ENCODE measurements at places on chromosomes 13 and 19.

DNA sequence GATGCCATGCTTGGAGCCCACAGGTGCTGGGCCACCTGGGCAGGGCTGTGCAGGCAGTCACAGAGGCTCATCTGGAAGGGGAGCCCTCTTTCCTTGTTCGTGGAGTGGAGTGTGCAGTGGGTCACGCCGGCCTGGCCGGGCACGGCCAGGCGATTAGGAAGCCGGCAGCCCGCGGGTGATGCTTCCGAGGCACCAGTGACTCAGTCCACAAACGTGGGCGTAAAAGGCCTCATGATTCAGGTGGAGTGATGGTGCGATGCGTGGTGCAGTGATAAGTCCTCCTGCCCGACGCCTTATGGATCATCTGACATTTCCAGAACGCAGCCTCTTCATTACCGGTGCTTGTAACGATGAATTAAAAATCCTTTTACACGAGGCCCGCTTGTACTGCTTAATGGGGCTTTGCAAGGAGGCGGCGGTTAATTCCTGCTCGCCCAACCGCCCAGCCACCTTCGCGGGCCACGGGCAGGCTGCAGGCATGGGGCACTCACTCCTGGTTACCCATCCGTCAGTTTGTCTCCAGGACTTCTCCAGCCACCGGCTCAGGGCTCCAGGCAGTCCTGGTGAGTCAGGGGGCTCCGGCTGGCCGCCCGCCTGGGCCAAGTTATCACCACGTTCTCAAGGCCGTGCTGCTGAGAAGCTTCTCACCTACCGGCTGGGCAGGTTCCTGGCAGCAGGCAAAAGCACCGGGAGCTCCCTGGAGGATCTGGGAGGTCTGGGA is 172.4 kb downstream of the KDM4B start:
- DNase-seq, result no peak

- DNase-seq, result no peak
These were observed at the start of gene ATP4B for GRCh38 chr13:113657851-113658741. Gene ATP4B (minus strand): TSS chr13:113658198. CDS start chr13:113658144, 54 bp downstream.

GRCh38 chr13:71578048-71578447 is 289.0 kb downstream of the DACH1 start:
- DNase-seq, result no peak

DNA sequence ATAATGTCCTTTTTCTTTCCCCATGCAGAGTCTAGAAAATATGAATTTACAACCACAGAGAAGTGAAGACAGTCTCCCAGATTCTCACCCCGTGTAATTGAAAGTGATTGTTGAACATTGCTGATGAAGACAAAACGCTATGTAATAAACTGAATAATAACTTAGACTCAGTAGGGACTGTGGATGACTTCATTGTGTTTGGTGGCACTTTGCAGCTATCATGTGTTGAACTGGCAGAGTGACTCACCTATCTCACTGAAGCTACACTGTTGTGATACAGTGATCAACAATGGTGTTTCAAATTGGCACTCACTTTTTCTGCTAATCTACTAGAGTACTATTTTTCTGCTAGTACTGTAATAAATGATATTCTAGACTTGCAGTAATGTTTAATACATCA is 261.3 kb downstream of the DACH1 start:
- DNase-seq, result no peak

- DNase-seq, result no peak
These were observed 20.7 kb upstream of the TPT1 start for GRCh38 chr13:45361596-45362206.

DNA sequence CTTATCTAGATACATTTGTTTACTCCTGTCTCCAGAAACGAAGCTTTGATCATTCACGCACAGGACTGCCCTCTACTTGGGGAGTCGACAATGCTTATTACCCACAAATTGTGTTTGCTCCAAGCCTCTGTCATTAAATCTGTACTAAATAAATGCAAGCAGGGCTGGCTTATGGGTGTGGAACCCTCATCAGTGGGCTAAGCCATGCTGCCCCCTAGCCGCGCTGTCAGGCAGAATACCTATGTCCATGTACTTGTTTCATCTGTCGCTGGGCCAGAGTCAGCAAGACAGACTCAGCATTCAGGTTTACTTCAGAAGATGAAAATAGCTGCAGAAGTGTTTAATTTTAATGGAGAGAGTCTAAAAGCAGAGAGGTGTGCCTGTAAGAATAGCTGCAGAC is 110.0 kb upstream of the PRR20A start:
- no peak for DNase-seq

- DNase-seq, result no peak
These were observed 60.0 kb downstream of the VWA8 start for GRCh38 chr13:41900918-41901317.

DNA sequence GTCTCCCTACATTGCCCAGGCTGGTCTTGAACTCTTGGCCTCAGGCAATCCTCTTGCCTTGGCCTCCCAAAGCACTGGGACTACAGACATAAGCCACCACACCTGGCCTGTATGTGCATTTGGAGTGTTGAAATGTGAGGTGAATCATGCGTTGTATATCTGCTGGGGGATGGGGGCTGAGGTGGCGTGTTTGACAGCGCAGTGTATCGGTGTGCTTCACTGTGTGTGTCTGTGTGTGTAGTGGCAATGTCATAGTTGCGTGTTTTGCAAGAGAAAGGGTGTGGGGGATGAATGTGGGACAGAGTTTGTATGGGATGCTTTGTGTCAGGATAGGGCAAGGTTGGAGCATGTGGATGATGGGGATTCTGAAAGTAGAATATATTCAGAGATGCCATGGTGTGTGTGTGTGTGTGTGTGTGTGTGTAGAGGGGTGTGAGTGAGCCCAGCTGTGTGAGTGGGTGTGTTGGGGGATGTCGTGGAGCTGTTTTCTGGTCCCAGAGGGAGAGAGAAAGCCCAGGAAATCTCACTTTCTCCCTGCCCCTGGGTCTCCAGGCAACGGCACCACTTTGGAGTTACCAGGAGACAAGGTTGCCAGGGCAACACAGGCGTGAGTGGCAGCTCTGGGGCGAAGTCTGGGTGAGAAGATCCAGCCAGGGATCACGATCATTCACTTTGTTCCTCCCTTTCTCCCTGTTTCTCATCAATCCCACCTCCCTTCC is 1.1 kb upstream of the SWSAP1 start:
- DNase-seq, result peak; percentile 73

GRCh38 chr19:50415661-50416033 is 3.1 kb upstream of the SPIB start:
- no peak for DNase-seq

DNA sequence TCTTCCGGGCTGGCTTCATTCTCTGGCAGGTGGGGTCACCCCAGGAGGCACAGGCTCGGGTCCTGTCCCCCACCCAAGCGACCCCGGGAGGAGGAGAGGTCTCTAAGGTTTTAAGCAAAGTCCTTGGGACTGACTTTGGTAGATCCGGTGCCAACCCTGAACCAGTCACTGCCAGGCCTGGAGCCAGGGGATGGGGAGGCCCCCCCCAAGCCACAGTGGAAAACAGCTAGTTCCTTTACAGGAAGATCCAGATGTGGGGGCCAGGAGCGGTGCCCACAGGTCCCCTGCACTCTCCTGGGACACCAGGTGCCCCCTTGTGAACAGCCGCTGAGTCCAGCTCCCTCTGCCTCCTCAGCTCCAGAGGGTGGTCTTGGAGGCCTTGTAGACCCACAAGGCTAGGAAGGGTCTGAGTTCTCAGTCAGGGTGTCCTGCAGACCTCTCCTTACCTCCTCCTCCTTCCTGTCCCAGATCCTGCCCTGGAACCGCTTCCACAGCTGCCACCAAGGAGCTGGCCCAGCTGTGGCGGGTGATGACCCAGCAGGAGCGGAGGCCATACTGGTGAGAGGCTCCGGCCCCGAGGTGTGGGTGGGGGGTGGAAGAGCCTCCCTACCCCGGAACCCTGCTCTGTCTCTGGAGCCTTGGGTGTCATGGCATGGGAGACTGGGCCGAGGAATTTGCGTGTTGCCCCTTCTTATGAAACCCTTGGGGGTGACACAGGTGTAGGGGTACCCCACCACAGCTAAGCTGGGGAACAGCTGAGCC is 6.0 kb downstream of the SIX5 start:
- DNase-seq, result no peak

GRCh38 chr13:112066624-112067004 is 335 bp upstream of the SOX1 start:
- no peak for DNase-seq

DNA sequence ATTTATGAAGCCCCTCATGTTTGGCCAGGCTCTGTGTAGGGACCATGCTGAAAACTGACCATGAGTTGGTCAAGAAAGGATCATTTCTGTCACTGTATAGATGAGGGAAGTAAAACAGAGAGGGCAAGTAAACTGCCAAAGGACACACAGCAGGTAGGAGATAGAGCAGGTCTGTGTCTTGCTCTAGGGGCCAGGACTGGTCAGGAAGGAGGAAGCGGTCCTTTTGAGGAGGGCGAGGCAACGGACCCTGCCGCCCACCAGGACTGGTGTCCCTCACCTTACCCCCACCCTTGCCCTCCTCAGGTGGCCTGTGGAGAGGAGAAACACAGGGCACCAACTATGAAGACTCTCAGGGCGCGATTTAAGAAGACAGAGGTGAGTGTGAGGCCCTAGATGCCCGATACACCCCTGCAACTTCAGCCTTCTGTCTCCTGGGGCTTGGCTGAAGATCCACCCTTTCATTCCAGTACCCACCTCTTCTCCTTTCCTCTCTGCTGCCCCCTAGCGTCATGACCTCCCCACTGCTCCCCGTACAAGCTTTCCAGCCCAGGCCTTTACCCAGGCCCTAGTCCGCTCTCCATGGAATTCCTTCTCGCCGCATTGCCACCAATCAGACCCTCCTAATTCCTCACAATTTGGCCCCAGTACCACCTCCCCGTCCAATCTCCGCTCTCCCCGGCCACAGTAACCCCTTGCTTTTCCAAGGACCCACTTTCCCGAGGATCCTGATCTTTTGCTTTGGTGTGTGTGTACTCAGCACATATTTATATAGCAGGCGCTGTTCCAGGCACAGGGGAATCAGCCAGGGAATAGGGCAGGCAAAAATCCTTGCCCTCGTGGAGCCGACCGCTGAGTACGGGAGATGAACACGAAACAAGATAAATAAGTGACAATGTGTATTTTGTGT is 3.9 kb downstream of the ANKRD24 start:
- DNase-seq, result peak; percentile 79

DNA sequence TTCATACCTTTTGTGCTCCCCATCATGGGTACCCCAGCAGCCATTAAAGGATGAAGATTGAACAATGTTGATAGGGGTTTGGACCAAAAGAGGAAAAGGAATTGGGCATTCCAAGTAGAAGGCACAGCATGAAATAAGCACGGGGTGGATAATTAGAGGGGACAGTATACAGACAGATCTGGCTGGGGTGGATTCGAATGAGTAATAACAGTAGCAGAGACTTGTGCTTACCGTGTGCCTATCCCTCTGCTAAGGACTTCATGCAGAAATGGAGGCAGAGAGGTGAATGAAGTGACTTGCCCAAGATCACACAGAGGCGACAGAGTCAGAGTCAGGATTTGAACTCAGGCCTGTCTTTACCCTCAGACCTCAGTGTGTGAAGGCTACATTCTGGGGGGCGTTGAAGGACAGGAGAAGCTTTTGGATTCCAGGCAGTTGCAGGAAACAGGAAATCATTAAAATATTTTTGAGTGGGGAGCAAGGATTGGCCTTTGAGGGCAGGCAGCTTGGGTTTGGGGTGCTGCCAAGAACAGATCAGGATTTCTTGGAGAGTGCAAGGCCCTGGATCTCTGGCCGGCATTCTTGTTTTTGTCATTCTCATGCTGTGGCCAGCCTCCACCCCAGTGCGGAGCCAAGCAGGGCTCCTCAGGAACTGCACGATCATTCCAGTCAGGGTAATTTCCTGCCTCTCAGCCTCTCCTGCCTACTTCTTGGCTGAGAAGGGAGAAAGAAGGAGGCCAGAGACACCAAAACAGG is 18.7 kb downstream of the PAF1 start:
- DNase-seq, result peak; percentile 55

DNA sequence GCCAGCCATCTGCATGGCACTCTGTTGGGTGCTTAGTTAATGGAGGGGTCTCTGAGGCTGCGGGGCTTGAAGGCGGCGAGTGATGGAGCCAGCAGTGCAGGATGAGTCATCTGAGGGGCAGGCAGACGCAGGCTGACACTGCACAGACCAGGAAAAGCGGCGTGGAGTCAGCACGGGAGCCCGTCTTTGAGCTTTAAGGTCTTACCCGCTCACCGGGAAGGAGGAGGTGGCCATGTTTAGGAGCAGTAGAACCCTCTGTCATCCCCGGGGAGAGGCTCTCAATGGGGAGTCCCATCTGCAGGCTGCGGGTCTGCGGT is 13.1 kb downstream of the NAXD start:
- no peak for DNase-seq

- DNase-seq, result peak; percentile 59
These were observed 16.2 kb upstream of the PRODH2 start for GRCh38 chr19:35828692-35829301.

DNA sequence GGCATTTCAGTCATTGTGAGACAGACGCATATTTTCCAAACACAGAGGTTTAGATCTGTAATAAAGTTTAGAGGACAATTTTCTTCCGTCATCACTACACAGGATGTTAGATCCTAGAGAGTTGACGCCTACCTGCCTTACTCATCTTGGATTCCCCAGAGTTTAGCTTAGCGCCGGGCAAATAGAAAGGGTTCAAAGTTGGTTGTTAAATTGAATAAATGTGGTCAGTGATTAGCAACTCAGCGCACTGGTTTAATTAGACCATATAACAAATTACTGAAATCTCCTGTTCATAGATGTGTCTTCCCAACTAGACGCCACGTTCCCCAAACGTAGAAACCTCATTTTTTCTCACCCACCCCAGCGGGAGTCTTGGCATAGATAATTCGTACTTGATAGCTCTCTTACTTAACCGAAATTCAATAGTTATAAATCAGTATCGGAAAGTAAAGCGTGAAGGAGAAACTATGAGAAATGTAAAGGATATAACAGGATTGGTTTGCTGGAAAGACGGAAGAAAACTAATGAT is 726 bp upstream of the UFM1 start:
- no peak for DNase-seq

DNA sequence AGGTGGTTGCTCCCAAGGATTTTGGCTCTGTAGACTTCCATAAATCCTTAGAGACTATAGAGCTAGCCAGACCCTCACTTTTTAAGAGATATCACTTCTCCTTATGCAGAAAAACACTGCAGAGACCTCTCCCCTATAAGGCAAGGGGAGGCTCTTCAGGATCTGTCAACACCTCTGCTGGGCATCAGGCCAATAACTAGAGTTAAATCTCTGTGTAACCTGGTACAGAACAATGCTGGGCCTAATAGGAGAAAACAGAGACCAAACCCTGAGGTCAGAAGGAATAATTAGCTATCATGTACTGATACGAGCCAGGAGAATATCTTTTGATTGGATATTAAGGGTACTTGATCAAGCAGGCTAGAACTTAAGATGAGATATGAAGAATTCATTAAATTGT is 358.5 kb downstream of the TBC1D4 start:
- DNase-seq, result no peak

DNA sequence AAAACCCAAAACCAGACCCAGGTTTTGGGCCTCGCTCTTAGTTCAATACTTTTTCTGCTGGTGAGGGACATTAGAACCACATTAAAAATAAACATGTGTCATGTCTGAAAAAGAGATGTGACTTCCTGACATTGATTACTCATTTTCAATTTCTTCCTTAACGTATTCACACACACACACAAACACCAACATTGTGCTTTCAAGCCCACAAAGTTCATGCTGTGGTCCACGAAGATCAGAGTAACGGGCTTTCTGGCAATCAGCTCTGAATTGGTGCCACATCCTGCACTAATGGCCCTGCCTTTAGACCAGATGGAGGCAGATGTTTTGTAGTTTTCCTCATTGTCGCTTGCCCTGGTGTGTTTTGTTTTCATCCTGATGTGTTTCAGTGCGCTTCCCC is 47.9 kb upstream of the POMP start:
- no peak for DNase-seq

- DNase-seq, result peak; percentile 95
These were observed 616.4 kb downstream of the EFNB2 start for GRCh38 chr13:105918842-105919741.

GRCh38 chr13:66154354-66154753 is 1075.8 kb downstream of the PCDH9 start:
- no peak for DNase-seq
